ENCODE measurements at places on chromosomes 12 and 14. TPM values are rescaled to one million over a fixed set of nuclear protein-coding genes. Genes with fewer than 3 reads are reported as not detected.

Gene POTEG
- total RNA-seq, result not detected

Gene CLEC4E
- not detected for total RNA-seq

Gene AVPR1A
- total RNA-seq, result not detected

Gene LPAR5
- 6.6 TPM for total RNA-seq

DNA sequence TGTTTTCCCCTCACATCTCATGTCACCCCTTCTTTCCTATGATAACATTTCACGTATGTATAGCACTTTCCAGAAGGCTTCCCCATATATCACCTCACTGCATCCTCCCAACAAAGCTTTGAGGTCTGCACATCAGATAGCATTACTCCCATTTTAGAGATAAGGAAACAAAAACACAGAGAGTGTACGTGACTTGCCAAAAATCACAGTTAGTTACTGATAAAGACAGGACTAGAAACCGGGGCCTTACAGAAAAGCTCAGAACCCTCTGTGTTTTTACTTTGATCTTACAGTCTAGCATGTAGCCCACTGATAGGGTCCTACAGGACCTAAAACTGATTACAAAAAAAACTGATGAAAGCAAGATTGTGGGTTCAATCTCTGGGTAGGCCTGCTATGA, 202.9 kb upstream of the CDKN3 start:
- H3K27ac ChIP-seq, result no peak overlapping the region
- no peak overlapping the region for H3K4me3 ChIP-seq
- peaks cover 4% of the 10 kb centered on the region for H3K4me1 ChIP-seq
- H3K27me3 ChIP-seq, result peaks cover 1% of the 10 kb centered on the region

- H3K27ac ChIP-seq, result no peak overlapping the region
- no peak for DNase-seq
- H3K27me3 ChIP-seq, result peaks cover 21% of the 10 kb centered on the region
Observed at GRCh38 chr12:94769047-94769420, 118.7 kb upstream of the TMCC3 start.

DNA sequence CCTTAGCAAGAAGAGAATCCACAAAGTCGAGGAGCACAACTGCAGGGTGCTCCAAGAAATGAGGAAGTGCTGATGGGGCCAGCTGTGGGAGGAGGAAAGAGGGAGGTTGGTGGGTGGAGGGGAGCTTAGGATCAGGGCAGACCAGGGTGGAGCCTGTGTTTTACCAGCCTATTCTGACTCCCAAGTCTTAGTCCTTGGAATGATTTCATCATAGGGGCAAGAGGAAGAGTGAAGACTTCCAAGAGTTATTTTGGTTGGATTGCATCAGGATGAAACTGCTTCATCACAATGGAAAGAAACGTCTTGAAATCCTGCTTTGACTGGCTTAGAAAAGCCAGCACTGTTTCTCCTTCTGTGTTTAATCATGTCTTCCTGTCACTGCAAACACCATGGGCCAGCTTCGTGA, 194.0 kb downstream of the DPF3 start:
- H3K27ac ChIP-seq, result no peak overlapping the region
- peaks cover 4% of the 10 kb centered on the region for H3K4me1 ChIP-seq
- H3K36me3 ChIP-seq, result no peaks in the 10 kb centered on the region
- no peak for DNase-seq
- no peak overlapping the region for H3K4me3 ChIP-seq
- H3K27me3 ChIP-seq, result no peaks in the 10 kb centered on the region

- no peak overlapping the region for H3K4me3 ChIP-seq
- no peaks in the 10 kb centered on the region for H3K36me3 ChIP-seq
- H3K4me1 ChIP-seq, result peaks cover 29% of the 10 kb centered on the region
- no peak for DNase-seq
Observed at GRCh38 chr12:64595863-64596793, 14.2 kb upstream of the RASSF3 start.

DNA sequence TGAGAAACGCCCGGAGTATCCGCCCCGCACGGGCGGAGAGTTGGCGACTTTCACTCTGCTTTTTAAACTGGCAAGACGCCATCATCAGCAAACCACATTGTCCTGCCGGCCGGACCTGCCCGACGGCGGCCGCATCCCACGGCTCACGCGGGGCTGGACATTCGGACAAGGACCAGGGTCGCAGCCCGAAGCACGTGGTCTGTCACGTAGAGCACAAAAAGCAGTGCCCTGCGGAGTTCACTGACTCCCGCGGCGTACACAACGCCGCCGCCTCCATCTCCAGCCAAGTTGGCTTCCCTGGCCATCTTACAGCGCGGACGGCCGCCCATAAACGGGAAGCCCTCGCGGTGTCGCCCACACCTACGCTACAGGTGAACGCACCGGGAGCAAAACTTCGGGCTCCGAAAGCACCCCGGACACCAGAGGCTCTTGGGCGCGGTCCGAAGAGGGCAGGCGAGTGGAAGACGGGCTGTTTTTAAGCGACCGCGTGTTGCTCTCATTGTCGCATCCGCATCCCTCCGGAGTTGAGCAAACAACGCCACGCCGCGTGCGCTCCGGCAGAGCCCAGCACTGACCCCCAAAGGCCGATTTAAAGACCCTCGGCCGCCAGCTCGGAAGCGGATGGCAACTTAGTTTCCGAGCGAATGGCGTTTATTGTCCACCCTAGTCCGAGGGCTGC, 966 bp downstream of the SINHCAF start:
- peak overlapping the region; percentile 100 for H3K4me3 ChIP-seq
- H3K36me3 ChIP-seq, result peaks cover 44% of the 10 kb centered on the region
- H3K27ac ChIP-seq, result peak overlapping the region; percentile 99
- H3K4me1 ChIP-seq, result peaks cover 33% of the 10 kb centered on the region

Gene INSM2
- total RNA-seq, result not detected

DNA sequence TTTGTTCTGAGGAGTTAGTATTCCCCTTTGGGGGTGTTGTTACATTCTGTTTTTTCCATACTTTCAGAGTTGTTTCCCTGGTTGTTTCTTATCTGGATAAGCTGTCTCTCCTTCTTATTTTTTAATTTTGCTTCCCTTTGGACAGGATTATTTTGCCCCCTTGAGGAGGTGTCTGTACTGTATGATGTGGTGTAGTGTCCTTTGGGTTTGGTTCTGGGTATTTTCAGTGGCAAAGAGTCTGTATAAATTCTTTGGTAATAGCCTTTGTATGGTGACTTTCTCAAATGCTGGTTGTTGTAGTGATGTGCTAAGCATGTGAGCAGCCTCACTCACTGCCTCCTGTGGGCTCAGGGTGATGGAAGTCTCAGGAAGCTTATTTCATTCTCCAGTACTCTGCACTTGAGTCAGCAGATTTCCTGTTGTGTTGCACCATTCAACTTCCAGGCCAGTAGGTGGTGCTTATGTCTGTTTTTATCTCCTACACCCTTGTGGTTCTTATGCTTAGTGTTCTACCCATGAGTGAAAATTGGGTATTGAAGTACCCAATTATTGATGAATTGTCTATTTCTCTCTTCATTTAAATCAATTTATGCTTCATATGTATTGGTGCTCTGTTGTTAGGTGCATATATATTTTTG, 103.3 kb upstream of the PMCH start:
- no peaks in the 10 kb centered on the region for H3K4me1 ChIP-seq
- no peak overlapping the region for H3K27ac ChIP-seq

DNA sequence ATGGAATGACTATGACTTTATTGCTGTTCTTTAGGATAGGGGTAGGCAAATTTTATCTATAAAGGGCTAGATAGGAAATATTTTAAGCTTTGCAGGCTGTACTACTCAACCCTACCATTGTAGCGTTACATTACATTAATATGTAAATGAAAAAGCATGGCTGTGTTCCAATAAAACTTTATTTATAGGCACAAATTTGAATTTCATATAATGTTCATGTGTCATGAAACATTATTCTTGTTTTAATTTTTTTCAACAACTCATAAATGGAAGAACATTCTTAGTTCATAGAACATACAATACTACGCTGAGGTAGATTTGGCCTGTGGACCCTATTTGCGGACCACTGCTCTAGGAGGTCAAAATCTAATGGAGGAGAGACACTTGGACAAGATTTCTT, 133.7 kb downstream of the SOX5 start:
- H3K4me3 ChIP-seq, result no peak overlapping the region
- H3K36me3 ChIP-seq, result no peaks in the 10 kb centered on the region
- no peak overlapping the region for H3K27ac ChIP-seq
- DNase-seq, result no peak
- no peaks in the 10 kb centered on the region for H3K27me3 ChIP-seq

DNA sequence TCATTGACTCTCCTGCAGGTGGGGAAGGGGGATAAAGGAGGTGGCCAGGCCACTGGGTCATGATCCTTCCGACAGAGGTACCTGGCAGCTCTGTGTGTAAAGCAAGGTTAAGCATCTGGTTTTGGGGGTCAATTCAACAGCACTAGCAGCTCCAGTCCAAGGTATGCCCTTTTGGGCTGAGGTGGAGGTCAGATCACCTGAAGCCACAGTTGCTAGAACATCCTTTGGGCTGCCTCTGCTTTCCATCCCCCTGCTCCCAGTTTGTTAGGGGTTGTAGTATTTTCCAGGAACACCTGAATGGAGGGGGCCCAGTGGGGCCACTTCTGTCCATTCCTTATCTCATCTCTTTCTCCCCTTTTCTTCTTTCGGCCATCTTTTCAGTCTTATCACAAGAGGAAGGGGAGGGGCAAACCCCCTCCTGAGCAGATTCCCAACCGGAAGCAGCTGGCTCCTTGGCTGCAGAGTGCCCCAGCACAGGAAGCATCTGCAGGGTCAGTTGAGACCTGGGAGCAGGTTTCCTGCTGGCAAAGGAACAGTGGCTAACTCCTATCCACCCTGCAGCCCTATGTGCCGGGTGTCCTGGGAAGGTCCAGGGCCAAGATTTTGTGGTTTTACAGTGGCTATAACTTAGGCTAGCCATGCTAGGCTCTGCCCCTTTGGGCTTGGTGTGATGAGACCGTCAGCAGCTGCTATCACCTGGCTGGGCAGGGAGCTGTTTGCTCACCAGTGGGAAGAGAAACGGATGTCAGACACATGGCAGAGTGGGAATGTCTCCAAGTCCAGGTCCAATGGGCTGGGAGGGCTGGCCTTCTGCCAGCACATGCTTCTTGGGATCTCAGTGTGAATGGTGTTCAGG, 40.2 kb downstream of the SH2B3 start:
- H3K4me3 ChIP-seq, result no peak overlapping the region
- peak overlapping the region; percentile 69 for H3K27ac ChIP-seq
- peaks cover 85% of the 10 kb centered on the region for H3K4me1 ChIP-seq

GRCh38 chr12:63898764-63899337, 54.4 kb downstream of the SRGAP1 start:
- H3K27me3 ChIP-seq, result peaks cover 13% of the 10 kb centered on the region
- no peak overlapping the region for H3K27ac ChIP-seq
- no peaks in the 10 kb centered on the region for H3K36me3 ChIP-seq
- DNase-seq, result no peak
- peaks cover 4% of the 10 kb centered on the region for H3K4me1 ChIP-seq
- H3K4me3 ChIP-seq, result no peak overlapping the region

GRCh38 chr12:89899651-89900050, 191.0 kb upstream of the ATP2B1 start:
- H3K27me3 ChIP-seq, result no peaks in the 10 kb centered on the region
- DNase-seq, result no peak
- no peaks in the 10 kb centered on the region for H3K36me3 ChIP-seq
- H3K27ac ChIP-seq, result no peak overlapping the region
- H3K4me1 ChIP-seq, result peaks cover 1% of the 10 kb centered on the region
- no peak overlapping the region for H3K4me3 ChIP-seq

DNA sequence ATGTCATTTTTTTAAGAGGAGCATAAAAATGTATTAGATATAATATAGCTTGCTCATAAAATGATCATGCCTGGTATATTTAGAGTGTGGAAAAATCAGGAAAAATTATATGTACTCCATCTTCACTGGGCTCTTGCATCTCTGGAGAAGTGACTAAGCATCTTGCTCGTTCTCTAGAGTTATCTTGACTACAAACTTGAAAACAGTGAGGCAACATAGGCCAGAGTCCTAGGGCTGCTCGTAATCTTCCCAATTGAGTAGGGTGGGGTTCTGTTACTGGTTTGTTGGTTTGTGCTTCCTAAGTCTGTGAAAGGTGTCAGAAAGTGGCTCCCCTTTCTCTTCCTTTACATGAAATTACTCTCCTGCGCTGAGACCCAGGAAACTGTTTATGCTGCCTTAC, 46.2 kb downstream of the AACS start:
- no peaks in the 10 kb centered on the region for H3K27me3 ChIP-seq
- no peak overlapping the region for H3K4me3 ChIP-seq
- no peak overlapping the region for H3K27ac ChIP-seq

DNA sequence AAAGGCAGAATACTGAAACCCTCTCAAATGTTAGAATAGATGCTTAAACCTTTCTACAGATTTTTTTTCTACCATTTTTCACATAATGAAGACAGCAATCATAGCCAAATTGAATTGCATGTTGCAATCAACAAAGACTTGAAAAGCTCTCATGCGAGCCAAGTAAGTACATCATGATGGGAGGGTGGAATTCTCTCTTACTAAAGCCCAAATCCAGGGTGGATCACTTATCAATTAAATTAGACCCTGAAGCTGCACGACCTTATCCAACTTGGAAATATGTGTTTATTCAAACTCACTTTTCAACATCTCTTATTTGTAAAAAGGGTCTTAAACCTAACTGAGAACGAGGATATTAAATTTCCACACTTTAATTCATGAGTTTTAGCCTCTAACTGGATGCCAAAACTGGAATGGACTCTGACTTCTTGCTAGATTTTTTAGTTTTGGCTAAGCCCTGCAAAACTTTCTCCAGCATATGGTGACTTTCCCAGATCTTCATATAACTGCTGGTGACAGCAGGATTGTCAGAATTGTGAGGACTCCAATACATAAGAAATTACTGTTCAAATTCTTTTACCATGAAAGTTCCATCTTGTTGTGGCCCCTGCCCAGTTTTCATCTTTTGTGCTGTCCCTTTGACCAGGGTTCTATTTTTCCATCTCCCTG, 53.6 kb downstream of the HECTD4 start:
- H3K27ac ChIP-seq, result no peak overlapping the region
- no peaks in the 10 kb centered on the region for H3K36me3 ChIP-seq
- H3K27me3 ChIP-seq, result no peaks in the 10 kb centered on the region
- DNase-seq, result no peak
- peaks cover 6% of the 10 kb centered on the region for H3K4me1 ChIP-seq

- DNase-seq, result no peak
- H3K27me3 ChIP-seq, result peaks cover 8% of the 10 kb centered on the region
- no peak overlapping the region for H3K27ac ChIP-seq
- no peaks in the 10 kb centered on the region for H3K36me3 ChIP-seq
- H3K4me3 ChIP-seq, result no peak overlapping the region
Observed at GRCh38 chr12:27530157-27530922, 6.3 kb downstream of the PPFIBP1 start.

DNA sequence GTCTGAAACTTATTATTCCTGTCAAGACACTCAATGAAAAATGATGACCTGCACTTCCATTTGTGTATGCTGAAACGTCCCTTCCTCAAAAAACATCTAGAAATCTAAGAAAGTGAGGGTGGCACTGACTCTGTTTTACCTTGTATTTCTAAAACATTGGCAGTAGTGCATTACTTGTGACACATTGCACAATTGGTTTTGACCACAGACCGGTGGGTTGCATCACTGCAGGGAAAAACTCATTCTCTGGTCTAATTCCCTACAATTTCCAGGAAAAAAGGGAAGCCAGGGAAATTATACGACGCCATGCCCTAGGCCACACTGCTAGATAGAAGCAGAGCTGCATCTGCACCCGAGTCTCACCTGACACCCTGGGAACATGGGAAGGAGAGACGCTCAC, 156.7 kb downstream of the NTF3 start:
- peaks cover 1% of the 10 kb centered on the region for H3K27me3 ChIP-seq
- H3K4me1 ChIP-seq, result no peaks in the 10 kb centered on the region
- no peaks in the 10 kb centered on the region for H3K36me3 ChIP-seq

All from activated CD8-positive, alpha-beta T cell treated with anti-CD3 and anti-CD28 coated beads for 36 hours (primary cell).